ENCODE measurements at places on chromosomes 3 and 15.

- no peak for DNase-seq
These were observed 8.1 kb upstream of the CDIN1 start for GRCh38 chr15:36571301-36571700.

DNA sequence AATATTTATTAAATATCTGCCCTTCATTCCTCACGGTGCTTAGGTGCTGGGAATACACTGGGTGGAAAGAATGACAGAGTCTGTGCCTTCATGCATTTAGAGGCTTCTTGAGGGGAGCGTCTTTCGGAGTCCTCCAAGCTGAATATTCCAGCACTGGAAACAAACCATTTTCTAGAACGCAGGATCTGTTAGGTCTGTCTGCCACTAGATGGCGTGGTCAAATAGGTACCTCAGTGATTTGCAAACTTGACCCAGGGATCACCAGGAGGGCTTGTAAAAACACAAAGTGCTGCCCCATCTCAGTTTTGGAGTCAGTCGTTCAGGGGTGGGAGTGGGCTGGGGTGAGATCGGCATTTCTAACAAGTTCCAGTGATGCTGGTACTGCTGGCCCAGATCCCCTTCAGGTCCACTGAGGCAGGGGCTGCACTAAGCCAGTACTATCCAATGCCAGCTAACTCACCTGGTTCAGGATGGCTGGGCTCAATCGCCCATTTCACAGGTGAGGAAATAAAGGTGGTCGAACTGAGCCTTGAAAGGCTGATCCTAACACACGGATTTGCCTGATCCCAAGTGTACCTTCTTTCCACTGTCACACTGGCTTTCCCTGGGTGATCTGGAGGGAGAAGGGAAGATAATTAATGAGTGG is 14.8 kb downstream of the ARNT2 start:
- no peak for DNase-seq

DNA sequence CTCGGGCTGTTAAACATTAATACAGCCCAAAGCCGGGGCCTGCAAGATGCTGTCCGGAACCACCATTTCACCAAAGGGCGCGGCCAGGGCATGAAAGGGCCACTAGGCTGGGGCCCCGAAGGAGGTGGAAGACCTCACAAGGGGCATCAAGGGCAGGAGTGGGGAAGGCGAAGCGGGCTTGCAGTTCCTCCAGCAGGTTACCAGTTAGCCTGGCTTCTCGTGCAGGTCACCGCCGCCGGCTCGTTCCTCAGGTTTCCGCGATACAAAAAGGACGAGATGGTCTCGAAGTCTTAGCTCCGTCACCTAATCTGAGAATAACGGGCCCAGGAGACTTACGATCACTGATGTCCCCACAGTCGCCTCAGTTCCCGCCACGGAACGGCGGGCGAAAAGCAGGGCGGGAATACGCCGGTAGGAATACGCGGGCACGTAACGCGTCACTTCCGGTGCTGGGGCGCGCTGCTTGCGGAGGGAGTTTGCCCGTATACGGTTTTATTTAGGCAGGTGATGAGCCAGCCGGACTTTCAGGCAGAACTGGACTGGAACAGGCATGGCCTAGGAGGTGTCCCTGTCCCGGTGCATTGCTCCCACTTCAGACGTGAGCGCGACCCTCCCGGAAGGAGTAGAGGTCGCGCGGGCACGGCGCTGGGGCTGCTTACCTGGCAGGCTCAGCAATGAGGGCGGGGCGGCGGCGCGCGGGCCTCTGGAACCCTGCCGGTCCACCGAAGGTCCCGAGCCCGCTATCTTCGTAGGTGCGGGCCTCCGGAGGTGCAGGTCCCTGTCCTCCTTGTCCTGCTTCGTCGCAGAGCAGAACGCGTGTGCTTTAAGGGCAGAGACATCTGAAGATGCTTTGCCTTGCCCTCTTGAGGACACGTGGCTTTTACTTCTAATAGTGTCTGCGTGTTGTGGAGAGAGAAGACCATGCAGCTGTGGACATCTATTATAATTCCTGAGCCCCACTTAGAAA is at the start of gene RFC4:
RFC4 (minus strand) TSS at position 394 of the 967 bp plus-strand sequence. CDS start 1,769 bp downstream, outside the sequence.
- peak; percentile 76 for DNase-seq

GRCh38 chr15:45441686-45442085 is 63.3 kb upstream of the GATM start:
- no peak for DNase-seq

DNA sequence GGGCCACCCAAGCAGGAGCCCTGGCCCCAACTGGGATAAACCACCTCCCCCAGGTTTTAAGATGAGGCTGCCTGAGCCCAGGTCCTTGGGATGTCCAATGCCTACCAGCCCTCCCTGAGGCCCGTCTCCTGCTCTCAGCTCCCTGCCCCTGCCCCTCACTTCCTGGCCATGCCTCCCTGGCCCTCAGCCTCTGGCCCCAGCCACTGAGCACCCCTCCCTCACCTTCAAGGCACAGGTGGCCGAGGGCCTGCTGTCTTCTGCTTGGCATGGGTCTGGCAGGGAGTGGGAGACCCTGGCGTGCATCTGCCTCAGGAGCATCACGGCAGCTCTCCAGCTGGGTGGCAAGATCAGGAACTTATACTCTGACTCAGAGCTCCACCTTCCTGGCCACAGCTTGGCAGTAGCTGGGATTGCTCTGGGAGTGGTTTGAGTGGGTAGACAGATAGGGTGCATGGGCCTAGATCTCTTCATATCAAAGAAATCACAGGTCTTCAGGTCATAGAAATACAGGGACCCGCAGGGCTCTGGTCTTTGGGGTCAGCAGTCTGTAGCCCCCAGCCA is at the start of gene PLA2G4E:
PLA2G4E (minus strand) TSS at position 330 of the 561 bp plus-strand sequence; CDS start at position 318, 12 bp downstream.
- no peak for DNase-seq

GRCh38 chr15:59256482-59256881 is 49.8 kb downstream of the LDHAL6B start:
- no peak for DNase-seq

- no peak for DNase-seq
These were observed 37.4 kb upstream of the SNRPN start for GRCh38 chr15:24917431-24917830.

DNA sequence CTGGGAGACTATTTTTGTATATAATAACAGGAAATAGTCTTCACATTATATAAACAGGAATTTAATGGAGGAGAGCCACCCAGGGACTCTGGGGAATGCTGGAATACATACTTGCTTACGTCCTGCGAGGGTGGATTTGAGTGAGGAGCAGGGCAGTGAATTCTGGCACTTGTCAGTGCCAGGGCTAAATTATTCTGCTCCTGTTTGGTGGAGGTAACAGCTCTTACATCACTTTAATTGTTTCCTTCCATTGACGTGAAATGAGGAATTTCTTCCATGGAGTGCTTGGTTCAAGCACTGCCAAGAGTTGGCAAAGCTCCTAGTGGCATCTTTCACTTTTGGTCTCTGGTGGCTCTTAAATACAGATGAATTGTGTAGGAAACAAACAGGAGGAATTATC is 94.1 kb upstream of the GOLGA8J start:
- no peak for DNase-seq

DNA sequence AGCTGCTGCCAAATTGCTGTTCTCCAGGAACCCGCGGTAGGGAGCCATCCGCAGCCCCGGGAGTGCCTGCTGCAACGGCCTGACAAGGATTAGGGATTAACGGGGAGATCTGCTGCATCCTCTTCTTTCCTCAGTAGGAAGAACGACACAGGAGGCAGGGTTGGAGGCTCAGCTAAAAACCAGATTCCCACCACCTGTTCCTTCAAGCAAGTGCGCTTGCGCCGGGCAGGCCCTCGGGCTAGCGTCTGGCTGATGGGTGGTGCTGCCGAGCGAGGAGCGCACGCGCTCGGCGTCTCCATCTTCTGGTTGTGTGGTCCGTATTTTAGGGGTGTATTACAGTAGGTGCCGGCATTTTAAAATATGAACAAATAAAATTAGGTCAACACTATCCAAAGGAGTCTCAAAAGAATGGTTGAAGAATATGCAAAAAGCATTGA is 25.4 kb upstream of the SLC25A26 start:
- DNase-seq = no peak

GRCh38 chr15:65054333-65055200 is 9.4 kb downstream of the SLC51B start:
- DNase-seq = peak; percentile 12

- no peak for DNase-seq
These were observed 103.4 kb downstream of the GSK3B start for GRCh38 chr3:119990888-119991287.

- DNase-seq = no peak
These were observed 79.4 kb upstream of the THBS1 start for GRCh38 chr15:39501366-39502081.

GRCh38 chr3:197501496-197501878 is 54.3 kb downstream of the BDH1 start:
- DNase-seq = no peak

DNA sequence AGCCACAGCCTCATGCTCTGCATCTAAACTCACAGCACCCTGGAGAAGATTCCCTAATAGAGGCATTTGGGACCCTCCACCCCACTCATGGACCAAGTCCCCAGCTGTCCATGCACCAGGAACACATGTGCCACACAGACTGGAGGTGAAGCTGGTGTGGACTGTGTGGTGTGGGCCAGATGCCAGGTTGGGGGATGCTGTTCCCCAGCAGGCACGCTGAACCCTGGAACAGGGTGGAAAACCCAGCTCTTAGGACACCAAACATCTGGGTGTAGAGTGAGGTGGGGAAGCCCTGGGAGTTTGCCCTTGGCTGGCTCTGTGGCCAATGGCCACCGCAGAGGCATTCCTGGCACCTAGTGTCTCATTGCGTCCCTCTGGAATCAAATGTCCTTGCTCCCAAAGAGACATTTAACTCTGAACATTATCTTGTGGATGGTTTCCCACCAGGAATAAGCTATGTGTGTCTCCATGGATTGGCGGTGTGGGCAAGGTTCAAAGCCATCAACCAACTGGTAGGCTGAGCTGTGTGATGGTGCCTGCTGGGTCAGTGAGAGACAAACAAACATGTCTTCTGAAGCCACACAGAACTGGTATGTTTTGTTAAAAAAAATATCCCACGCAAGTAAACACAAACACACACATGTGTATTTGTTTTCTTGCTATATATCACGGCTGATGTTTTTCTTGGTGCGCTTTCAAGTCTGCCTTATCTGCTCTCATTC is 65.0 kb downstream of the EXOG start:
- no peak for DNase-seq

DNA sequence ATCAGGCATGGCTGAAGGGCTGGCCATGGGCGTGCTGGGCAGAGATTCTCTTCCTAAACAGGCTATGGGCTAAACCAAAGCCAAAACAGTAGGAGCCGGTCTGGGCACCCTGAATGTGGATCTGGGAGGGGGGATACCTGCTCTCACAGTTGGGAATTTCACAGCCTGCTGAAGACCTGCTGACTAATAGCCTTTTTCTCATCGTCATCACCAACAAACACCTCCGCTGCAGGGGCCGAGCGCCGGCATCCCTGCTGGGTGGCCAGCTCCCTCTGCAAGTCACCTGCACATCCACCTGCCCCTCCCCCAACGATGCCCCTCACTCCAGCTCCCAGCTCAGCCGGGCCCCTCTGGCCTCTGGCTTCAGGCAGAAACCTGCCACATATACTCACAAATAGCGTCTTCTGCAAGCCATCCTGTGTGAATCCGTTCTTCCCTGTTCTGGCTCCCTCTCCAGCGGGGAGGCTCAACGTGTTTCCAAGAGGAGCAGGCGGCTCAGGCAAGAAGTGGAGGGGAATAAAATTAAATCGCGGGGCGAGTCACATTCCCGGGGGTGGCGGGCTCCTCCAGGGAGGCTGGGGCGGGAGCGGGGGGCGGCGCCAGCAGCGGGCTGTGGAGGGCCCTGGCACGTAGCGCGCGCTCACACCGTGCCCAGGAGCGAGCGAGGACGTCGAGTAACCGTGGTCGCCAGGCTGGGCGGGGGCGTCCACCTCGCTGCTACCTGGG is 466 bp downstream of the IQSEC1 start:
- no peak for DNase-seq

- no peak for DNase-seq
These were observed 163.8 kb downstream of the ZIC1 start for GRCh38 chr3:147572970-147573340.

- DNase-seq = no peak
These were observed 4.5 kb upstream of the FES start for GRCh38 chr15:90879730-90880366.

DNA sequence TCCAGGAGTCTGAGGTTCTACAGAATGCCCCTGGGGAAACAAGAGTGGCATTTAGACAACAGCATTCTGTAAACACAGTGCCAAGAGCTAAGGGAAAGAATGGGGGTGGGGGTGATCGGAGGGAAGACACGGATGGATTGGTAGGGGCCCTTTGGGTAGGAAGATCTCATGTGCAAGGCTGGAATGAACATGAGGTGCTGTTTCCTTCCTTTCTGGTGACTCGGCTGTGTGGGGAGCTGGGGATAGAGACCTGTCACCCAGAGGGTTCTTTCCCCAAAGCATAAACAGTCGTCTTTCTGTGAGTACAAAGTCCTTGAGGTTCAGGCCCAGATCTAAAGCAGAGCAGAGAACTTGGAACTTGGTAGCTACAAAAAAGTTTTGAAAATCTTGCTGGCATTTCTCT is 11.7 kb downstream of the TPM1 start:
- DNase-seq = no peak

DNA sequence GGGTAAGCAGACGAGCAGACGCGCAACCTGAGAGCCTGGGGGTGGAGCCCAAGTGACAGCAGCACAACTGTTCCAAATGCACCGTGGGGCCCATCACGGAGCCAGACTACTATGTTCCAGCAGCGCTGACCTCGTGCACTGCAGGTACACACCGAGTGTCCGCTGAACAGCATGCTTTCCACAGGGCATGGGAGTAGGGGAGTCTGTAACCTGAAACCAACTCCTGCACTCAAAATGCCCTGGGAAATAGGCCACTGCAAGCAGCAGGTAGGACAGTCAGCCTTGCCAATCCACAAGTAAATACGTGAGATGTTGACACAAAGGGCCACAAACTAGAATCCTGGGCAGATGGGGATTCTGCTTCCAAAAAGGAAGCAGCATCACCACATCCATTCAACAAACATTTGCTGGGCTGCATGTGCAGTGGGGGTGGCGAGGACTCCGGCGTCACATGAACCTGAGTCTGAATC is 73.9 kb downstream of the TBC1D2B start:
- no peak for DNase-seq

DNA sequence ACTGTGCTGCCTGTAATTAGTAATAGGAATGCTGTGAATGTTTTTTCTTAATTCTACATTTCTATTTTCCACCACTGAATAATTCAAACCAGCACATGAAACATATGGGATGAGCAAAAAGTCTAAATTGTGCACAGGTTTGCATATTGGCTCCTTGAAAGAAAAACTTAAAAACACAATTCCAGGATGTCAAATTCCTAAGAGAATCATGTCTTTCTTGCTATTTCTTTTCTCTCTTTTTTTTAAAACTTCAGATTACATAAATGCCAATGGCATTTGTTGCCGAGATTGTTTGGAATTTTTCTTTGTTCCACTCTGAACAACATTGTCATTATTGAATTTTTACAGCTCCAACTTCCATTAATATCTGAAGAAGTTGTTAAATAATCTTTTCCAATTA is 60.8 kb downstream of the VGLL3 start:
- no peak for DNase-seq

All from activated T-helper 1 cell treated with anti-CD3 and anti-CD28 coated beads, Interleukin-2, amount 50 U/mL, for 16 hours (primary cell).